ENCODE measurements at places on chromosomes 4 and X.

DNA sequence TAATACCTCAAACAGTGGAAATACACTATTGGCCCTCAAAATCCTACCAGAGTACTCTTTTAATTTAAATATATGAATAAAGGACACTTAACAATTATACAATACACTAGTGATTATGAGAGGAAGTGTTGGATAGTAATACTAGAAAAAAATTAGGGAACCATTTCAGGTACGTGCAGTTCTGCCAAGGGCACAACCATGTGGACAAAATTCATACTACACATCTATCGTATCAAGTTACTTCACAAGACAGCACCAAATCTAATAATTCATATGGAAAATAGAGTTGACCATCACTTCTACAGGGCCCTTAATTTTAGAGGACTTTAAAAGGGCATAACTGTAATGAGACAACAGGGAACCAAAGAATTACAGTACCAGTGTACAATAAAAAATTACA lies 69.2 kb upstream of the ZCCHC13 start:
- no peak for DNase-seq

DNA sequence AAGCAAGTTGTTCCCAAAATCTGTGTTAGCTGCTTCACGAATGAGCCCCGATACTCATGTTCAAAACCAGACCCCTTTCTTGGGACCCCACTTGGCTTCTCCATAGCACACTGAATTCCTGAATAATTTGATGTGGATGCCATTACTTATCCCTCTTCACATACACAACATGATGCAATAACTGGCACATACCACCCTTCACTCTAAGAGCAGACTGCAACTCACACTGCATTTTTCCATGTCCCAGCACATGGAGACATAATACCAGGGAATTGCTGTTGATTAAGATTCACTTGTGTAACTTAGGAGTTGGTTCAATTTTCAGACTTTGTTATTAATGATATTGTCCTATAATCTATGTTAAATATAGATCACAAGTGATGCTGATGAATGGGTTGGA lies 213.4 kb downstream of the MAML3 start:
- DNase-seq = no peak

- DNase-seq = peak; percentile 28
These were observed 1.6 kb downstream of the RAB33A start for GRCh38 chrX:130173190-130173895.

DNA sequence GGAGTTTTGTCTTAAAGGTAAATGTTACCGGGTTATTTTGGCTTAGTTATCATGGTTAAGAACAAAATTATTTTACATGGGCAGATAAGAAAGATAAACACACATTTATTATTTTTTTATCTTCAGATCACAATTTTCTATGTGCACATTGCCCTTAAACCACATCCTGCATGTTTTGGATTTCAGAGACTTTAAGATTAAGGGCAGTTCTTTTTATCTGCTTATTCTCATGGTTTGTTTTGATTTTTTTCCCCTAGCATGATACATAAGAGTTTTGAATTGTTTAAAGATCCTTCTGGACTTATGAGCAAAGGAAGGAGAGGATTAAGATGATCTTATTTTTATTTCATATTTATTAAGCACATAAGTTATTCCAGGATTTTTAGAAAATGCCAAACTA lies 190.1 kb upstream of the BMP3 start:
- DNase-seq = no peak

DNA sequence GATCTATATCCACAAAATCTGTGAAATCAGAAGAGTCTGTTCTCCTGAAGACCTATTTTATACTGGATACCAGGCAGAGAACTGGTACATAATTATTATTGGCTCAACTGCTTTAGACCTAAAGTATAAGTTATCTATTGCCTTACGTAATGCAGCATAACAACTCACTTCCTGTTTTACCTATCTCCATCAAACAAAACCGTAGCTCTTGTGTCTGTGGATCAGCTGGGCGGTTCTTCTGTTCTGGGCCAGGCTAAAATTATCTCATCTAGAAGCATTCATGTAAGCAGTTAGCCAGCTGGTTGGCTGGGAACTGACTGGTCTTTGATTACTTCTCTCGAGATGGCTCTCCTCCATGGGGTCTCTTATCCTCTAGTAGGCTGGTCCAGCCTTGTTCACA lies 57.8 kb downstream of the PPP1R2C start:
- no peak for DNase-seq

DNA sequence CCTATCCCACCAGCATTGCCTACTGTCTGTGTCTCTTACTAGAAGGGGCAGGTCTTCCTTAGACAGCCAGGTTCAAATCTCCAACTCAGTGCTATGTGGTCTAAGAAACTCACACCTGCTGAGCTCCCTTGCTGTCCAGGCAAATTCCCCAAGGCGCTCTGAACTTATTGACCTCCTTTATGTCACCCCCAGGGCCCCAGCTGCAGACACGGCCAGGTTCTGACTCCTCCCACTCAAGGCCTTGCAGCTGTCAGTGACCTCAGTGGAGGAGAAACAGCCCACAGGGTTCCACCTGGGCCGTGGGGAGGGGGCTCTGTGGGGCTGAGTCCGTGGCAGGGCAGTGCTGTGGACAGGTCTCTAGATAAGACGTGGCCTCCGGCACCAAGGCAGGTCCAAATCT lies 42.1 kb upstream of the PSAPL1 start:
- no peak for DNase-seq

DNA sequence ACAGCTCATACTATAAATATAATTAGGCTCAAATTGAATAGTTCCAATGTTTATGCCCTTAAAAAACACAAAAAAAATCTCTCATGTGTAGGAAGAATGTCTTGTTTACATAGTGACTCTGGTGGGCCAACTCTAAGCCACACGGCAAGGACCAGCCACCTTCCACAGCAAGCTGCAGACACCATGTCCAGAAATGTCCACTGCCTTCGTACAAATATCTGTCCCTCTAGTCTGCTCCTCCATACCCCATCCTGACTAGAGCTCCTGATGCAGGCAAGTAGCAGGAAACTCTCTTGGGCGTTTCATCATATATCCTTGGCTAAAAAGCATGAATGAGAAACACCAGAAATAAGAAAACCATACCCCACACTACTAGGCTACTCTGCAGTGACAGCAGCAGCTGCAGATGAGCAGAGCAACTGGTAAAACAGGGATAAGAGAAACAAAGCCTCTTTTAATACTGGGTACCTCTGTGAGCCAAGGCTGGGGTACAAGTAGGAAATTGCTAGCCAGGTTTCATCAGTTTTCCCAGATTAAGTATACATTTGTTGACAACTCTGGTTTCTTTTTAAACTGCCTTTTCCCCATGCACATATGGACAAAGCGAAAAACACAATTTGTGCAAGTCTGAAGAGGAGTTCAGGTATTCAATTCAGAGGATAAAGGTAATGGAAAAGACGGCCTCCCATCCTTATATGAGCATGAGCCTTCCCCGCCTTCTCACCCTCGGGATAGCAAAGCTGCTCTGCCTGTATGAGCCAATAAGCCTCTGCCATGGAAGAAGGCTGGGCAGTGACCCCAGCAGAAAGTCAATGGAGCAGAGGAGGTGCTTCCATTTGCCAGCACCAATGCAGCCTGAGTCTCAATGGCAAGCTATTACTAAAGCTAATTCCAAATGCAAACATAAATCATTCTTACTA lies 245.4 kb downstream of the DCLK2 start:
- no peak for DNase-seq

DNA sequence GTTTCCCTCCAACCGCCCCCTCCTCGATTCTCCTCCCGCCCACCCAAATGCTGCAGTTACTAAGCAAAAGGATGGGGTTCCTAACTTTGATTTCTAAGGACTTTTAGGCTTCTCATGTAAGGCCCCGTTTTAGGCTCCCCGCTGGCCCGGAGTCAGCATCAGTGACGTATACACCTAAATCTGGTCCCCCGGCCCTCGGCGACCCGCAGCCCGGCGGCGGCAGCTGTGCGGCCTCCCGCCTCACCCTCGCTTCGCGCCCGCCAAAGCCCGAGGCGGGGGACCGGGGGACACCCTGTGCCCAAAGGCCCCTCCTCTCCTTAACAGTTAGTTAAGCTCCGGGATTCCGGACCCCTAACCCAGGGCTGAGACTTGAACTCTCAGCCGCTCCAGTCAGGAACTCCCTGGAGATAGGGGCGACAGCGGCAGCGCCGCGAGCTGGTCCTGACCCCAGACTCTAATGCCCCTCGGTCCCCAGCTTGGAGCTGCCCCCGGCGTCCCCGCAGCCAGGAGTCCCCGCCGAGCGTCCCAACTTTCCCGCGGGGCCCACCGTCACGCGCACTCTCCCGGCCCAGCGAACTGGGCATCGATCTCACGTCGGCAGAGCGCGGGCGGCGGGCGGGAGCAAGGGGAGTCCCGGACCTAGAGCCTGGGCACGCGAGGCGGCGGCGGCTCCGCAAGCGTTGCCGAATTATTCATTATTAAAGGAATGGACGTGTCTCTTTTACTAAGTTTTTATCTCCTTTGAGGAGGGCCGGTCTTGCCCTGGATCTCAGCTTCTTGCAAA lies 1.5 kb upstream of the NR3C2 start:
- DNase-seq = peak; percentile 40

DNA sequence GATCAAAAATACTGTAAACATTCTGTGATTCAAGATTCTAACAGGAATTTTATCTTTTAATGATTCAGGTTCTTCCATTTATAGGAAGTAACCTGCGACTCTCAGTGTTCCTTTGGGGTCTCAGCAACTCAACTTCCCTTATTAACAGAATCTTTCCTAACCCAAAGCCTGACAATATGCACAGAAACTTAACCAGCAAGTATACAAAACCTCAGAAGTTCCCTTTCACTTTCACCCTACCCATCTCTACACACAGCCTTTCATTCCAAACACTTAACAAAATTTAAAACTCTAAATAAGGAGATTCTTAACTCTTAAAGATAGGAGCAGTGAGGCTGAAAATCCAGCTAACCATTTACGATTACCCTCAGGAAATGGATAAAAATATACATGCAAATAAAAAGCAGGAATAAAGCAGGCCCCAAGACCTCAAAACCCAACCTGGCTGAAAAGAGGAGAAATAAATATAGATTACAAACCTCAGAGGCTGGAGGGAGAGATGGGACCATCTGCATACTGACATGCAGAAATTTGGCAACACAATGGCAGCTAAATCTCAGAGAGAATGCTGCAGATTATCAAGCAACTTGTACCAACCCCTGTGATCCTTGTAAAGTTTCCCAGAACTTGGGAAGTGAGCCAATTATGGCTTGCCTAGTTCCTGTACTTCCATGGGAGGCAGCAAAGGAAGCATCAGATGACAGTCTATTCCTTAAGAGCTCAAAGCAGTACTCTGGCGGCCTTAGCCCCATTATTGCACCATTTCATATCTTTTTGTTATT lies 101.0 kb downstream of the ATP11C start:
- DNase-seq = no peak

- DNase-seq = no peak
These were observed 16.4 kb upstream of the EIF4E start for GRCh38 chr4:98945297-98945850.

GRCh38 chr4:163353054-163353453 lies 9.4 kb downstream of the NPY5R start:
- DNase-seq = no peak

- no peak for DNase-seq
These were observed 52.1 kb downstream of the VSIG4 start for GRCh38 chrX:65987811-65988210.

GRCh38 chr4:85496933-85497332 lies 22.0 kb downstream of the ARHGAP24 start:
- no peak for DNase-seq

GRCh38 chrX:141439651-141440050 lies 144.9 kb downstream of the SPANXA1 start:
- no peak for DNase-seq

- DNase-seq = no peak
These were observed 82.2 kb downstream of the ZNF330 start for GRCh38 chr4:141302924-141303323.

DNA sequence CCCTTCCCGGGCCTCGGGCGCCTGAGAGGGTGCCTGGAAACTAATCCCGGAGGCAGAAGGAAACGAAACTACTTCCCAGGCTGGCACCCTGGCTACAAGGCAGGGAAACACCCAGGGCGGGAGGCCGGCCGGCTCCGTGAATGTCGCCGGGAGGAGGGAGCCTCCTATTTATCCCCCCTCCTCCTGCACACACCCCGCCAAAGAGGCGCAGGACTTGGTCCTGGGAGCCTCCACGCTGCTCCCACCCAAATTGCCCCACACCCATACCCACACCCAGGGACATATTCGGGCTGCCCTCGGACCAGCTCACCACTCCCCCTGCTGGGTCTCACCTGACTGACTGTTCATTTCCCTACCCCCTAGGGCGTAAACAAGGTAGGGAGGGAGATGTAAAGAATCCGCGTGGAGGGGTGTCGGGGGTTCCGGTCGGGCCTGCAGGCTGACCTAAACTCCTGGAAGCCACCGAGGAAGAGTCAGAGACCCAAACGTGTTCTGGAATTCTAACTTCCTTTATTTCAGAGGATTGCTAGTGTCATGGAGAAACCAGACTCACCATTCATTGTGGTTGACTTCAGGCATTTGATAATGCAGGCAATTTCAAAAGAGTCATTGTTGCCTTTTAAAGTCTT lies at the start of gene BTC:
Gene BTC, minus strand, starts transcription at position 142 of the 629 bp plus-strand sequence. CDS start 198 bp downstream, outside the sequence.
- DNase-seq = no peak

- no peak for DNase-seq
These were observed 263.3 kb downstream of the EVC2 start for GRCh38 chr4:5444918-5445517.

Data from CD4-positive, alpha-beta T cell treated with Interleukin-17A for 1 hour (primary cell).